Type B pancreatic cell (in vitro differentiated cells): ENCODE measurements at places on chromosomes 1 and 21.

DNA sequence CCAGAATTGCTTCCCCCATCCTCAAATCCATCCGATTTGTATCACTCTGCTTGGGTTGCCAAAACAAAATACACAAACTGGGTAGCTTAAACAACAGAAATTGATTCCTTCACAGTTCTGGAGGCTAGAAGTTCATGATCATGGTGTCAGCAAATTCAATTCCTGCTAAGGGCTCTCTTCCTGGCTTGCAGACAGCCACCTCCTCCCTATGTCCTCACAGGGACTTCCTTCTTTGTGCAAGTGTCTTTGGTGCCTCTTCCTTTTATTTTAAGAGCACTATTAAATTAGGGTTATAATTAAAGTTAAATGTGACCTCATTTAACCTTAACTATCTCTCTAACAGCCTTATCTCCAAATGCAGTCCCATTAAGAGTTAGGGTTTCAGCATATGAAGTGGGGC, 112.8 kb downstream of the PLPP3 start:
- DNase-seq = no peak

DNA sequence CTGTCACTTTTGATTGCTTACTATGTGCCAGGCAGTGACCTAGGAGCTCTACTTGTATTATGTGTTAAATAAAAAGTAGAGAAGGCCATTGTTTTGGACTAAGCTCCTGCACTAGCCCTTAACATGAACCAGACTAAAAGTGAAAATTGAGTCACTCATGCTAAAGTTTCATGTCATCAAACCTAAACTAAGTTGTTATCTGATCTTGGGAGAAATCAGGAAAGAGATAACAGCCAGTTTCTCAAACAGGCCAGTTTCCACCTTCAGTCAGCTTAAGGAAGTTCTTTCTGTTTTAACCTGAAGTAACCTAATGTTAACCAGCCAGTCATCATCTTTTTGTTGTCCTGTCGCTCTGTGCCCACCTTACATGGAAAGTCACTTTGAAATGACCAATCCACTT, 102.1 kb upstream of the MARK1 start:
- no peak for DNase-seq

GRCh38 chr1:51222809-51223208, 13.3 kb upstream of the RNF11 start:
- DNase-seq = no peak

DNA sequence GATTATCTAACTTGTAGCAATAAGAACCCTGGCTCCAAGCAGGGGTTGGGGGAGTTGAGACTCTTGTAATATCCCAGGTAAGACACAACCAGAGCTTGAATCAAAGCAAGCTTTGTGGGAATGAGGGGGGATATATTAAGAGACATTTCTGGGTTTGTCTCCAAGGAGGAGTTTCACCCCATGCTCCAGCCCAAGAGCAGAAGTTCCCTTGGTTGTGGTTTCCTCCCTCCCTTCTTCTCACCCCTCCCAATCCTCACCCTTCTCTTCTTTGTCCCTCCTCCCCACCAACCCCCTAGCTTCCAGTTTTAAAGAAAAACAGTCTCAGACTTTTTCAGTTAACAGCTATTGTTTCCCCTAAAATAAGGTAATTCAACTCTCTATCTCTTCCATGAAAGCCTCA, 11.9 kb downstream of the TRAF3IP3 start:
- no peak for DNase-seq

DNA sequence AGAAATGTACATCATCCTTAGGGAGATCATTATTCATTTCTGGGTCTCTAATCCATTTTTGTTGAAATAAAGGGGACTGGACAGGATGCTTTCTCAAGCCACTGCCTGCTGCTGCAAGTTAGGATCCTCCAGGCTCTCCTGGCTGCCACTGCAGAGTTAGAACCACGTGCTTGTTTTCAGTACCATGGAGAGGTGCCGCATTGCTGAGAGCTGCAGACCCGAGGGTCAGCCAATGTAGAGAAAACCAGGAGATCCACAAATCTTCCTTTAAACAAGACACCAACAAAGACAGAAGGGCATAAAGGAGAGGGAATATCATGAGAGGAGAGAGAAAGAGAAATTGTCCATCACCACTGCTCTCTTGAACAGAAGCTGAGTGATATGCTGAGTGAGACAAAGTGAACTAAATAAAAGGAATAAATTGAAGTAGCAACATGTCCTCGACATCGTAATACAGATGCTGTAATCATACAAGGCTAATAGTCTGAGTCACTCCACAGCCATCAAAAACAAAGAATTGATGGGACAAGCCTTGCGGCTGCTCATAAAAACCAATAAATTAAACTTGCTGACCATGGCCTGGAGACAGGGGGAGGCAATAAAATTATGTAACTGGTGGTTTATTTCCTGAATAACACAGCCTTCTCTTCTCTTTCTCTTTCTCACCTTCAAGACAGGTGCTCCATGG, 255.7 kb downstream of the OMA1 start:
- DNase-seq = no peak

DNA sequence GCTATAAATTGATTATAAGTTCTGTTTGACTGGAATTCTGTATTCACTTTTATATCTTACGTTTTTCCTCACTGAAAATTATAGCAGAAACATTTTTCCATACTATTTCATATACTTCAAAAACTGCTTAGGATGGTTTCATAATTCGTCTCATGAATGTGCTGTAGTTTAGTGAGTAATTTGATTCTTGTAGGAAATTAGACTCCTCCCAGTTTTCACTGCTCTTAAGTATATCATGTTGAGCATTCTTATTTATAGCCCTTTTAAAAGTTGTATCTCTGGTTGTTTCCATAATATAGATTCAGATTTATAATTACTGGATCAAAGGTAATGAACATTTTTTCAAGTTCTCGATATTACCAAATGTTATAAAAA, 250.6 kb downstream of the FMN2 start:
- DNase-seq = no peak

GRCh38 chr1:189513091-189513490, 964.6 kb downstream of the BRINP3 start:
- no peak for DNase-seq

DNA sequence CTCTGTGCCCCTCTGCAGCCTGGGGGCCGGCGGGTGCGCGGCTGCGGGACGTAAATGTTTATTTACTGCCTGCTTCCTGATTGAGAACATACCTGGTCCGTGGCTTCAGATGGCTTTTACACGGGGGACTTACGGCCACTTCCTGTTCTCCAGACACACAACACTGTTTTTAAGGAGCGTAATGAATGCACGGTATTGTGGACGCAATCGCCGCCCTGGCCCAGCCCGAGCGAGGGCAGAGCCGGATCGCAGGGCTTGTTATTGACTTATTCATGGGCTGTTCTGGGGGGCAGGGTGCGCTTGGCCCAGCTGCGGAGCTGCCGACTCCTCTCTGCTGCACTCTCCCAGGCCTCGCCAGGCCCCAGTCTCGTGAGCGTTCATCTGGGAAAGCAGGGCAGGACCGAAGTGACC, 52.8 kb upstream of the ACTRT2 start:
- DNase-seq = no peak
